ENCODE measurements at places on chromosomes 5 and 9. TPM values are rescaled to one million over a fixed set of nuclear protein-coding genes. Genes with fewer than 3 reads are reported as not detected.
A peak's percentile ranks its signal among the peaks of the same experiment; 100 is the strongest.

DNA sequence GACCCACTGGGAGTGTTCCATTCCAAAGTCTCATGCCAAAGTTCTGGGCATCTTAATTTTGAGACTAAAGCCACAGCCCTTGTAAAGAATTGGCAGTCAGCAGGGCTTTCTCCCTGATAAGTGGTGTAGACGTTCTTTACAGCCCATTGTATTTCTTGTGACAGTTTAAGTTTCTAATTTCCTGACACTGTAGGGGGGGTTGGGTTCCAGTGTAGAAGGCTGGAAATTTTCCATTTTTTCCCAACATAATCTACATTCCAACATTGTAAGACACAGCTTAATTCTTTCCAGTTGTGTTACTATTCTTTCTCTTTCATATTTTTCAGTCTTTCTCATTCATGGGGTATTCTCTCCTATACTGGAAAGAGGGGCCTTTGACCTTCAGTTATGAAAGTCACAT is 121.1 kb downstream of the FBXL7 start:
- DNase-seq, result no peak

Gene RC3H2
- 12.4 TPM for polyA plus RNA-seq

DNA sequence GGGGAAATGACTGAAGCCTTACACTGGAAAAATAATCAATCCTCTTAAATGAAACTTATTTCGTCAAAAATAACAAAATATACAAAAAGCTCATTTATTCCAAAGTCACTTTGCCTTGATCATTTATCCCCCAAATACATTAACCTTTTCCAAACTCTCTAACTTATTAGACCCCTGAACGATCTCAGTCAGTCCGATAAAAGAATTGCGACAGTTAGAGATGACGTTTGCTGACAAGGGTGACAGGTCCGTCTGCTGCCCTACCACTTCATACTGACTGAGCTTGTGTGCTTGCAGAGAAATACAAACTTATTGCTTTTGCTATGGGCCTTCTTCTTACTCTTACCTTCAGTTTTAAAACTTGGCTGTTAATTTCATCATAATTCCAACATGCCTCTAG is 169.7 kb downstream of the ZDHHC21 start:
- DNase-seq, result no peak

GRCh38 chr5:93723005-93723404 is 18.4 kb downstream of the POU5F2 start:
- no peak for DNase-seq

GRCh38 chr5:170097934-170098333 is 7.8 kb upstream of the FOXI1 start:
- DNase-seq, result no peak

DNA sequence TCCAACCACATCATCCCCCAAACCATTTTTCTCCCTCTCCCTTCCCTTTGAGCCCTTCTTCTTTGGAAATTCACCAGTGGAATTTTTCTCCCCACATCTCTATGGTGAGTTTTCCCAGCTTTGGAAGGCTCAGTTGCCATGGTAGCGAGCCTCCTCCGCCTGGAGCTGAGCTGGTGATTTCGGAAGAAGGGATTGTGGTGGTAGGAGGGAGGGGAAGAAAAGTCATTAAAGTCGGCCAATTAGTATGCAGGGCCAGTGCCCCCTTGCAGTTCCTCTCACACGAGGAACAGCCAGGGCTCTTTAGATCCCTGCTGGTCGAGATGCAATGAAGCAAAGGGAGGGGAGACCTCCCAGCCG is 322.0 kb downstream of the NTRK2 start:
- DNase-seq, result no peak

DNA sequence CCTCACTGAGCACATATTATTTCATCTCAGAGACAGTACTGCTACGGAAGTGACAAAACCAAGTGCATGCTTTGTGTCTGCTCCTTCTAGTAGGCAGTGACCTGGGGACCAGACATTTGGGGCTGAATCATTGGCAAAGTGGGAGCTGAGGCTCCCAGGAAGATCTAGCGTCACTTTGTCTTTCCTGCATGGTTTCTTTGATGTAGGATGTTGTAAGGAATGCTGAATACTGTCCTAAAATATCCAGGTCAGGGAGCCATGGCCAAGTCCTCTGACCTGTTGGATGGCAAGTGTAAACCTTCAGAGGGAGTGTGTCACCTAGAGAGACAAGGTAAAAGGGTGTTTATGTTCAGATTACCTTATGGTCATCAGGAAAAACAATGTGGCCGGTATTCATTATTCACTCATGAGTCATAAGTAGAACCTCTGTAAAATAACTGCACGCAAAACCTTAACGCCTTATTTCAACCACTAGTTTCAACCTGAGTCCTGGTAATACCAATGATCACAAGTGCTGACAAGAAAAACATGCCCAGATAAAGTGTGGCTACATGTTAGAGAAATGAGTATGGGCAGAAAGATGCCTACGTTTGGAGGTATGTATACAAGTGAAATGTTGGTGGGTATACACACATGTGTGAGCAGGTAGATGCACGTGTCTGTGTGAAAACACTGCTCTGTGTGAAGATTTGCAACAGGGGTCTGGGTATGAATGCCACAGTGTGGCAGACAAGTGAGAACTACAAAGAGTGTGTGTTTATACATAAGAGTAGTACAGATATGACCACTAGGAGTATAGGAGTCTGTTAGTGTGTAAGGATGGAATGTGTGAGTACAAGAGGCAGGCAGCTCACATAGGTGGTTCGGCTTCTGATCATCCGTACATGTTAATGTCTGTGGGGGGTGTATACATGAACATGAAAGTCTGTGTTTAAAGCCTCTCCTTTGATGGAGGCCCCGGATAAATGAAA is 263.9 kb downstream of the SPOCK1 start:
- no peak for DNase-seq

- peak; percentile 43 for DNase-seq
These were observed 20.6 kb downstream of the DYNC2I2 start for GRCh38 chr9:128636024-128636390.

DNA sequence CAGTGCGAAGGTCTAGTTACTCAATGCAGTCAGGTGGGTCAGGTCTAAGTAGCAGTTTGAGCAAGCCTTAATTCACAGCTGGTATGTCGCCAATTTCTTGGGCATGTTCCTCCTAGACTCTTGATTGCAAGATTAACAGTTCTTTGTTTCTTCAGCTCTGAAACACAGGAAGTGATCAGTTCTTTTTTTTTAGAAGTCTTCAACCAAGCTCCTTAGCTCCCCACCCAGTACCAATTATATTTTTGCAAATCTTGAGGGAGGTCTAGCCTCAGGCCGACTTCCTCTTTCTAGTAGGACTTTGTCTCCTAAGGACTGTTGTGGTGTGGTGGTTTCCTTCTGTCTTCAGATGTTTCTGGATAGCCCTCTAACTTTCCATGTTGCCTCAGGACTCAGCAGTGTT is 2054.2 kb downstream of the MAT2B start:
- DNase-seq, result no peak

- no peak for DNase-seq
These were observed 557.4 kb downstream of the BNC2 start for GRCh38 chr9:16312962-16313546.

Gene IRF1
- polyA plus RNA-seq, result 15.2 TPM

Gene MAP1B
- 47.5 TPM for polyA plus RNA-seq

DNA sequence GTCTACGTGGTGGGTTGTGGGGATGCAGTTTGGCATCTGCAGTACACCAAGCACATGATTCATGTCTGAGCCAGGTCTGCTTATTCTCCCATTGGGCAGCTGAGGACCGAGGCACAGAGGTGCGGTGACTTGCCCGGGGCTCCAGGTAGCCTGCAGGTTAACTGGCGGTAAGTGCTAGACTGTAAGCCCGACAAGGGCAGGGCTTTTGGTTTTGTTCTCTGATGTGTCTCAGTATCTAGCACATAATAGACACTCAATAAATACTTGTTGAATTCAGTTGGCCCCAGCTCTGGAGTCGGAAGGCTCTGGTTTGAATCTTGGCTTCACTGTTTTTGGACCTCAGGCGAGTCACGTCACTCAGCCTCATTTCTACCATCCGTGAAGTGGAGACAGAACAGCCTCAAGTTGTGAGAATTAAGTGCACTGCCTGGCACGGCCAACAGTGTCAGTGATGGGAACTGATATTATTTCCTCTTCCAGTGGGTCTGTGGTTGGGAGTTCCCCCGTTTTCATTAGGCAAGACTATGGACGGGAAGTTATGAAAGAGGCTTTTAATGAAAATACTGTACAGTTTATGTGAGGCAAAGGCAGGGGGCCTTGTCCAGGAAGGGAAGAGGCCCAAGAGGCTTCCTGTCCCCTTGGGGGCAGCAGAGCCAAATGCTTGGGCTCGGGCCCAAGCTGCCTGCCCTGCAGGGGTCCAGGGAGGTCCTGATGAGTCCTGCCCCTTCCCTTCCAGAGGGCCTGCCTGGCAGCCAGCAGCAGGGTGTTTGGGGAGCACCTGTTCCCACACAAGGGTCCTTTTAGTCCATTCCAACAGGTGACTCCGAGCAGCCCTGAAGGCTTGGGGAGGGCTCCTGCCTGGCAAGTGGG is 3.3 kb downstream of the PRELID1 start:
- DNase-seq, result no peak

DNA sequence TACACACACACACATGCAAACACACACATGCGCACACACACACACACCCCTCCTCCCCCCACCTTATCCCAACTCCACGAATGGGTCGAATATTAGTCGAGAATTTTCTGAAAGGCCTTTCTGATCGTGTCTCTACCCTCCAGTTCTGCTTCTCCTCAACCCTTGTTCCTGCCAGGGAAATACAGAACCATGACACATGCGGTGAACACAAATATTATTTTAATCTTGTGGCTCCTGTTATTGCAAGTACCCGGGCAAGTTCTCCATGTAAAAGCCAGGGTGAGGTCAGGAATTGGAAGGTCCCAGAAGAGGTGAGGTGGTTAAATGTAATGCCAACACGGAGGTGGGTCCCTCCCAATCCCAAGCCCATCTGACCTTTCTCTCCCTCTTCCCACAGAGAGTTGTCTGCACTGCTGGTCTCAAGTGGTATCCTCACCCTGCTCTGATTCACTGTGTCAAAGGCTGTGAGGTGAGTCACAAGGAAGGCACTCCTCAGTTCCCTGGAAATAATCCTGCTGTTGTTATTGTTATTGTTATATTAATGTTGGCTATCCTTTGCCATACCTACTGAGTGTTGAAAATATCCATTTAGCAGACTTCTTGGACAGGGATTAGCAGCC is 223.7 kb downstream of the PAPPA start:
- DNase-seq, result no peak

Gene NR2F1-AS1
- 7.4 TPM for polyA plus RNA-seq
